ENCODE measurements at places on chromosomes 1 and 21.

- DNase-seq: no peak
Measured at GRCh38 chr1:218259800-218260199, 25.3 kb upstream of the RRP15 start.

- no peak for DNase-seq
Measured at GRCh38 chr1:26690157-26690556, 5.7 kb upstream of the ARID1A start.

GRCh38 chr1:201515895-201516294, 9.0 kb upstream of the CSRP1 start:
- no peak for DNase-seq

DNA sequence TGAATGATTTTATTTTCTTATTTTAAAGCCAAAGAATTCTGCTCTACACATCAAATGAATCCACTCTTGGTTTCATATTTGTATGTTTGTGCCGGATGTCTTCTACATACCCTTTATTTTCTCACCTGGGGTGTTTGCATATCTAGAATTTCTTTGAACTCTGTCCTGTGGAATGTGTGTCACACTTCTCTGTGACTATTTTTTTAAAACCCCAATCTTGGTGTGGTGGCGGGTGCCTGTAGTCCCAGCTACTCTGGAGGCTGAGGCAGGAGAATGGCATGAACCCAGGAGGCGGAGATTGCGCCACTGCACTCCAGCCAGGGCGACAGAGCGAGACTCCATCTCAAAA, 35.4 kb downstream of the CENPF start:
- DNase-seq: no peak

DNA sequence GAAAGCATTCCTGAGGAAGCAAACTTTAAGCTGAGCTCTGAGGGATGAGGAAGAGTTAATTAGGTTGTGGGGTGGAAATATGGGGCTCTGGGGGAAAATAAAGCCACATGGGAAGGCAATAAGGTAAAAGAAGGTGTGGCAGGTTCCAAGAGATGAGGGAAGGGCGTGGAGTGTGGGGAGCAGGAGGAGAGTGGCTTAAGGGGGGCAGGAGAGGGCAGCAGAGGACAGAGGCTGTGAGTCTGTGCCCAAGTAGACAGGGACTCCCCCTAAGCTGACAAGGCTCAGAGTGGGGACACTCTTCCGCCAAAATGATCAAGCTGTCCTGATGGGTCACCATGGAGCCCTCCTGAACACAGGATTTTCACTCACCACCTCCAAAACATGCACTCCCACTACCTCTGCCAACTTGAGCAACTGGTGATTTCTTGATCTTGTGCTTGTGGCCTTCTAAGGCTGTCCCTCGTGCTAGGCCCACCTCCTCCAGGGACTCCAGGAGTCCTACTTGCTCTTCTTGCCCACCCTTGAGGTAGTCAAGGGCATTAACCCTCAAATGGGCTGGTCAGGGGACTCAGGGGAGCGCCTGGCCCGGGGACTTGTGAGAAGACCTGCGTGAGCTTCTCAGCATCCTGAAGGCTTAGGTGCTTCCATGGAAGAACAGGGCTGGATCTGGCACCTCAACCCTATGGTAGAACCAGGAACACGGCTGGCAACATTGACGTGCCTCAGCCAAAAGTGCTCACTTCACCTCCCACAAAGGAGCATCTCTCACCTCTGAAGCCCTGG, 23.4 kb downstream of the DMAP1 start:
- no peak for DNase-seq

DNA sequence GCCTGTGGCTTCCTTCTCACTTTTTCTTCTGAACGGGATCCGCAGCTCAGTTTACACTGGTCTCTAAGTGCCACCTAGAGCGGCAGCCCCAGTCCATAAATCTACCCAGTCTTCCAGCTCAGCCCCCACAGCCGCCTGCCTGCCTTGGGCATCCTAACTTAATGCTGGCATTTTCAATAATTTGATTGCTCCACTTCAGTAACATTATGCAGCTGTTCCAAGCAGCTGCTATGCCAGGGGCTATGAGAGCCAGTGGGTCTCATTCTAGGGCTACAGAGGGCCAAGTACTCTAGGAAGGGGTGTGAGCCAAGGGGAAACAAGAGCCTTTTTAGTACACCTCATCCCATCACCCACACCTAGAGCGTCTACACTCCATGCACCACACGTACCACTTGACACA, 48.4 kb upstream of the COA6 start:
- no peak for DNase-seq

GRCh38 chr1:67393240-67393639, 37.0 kb downstream of the SERBP1 start:
- DNase-seq: no peak

- DNase-seq: no peak
Measured at GRCh38 chr1:57270927-57271698, 152.7 kb downstream of the DAB1 start.

DNA sequence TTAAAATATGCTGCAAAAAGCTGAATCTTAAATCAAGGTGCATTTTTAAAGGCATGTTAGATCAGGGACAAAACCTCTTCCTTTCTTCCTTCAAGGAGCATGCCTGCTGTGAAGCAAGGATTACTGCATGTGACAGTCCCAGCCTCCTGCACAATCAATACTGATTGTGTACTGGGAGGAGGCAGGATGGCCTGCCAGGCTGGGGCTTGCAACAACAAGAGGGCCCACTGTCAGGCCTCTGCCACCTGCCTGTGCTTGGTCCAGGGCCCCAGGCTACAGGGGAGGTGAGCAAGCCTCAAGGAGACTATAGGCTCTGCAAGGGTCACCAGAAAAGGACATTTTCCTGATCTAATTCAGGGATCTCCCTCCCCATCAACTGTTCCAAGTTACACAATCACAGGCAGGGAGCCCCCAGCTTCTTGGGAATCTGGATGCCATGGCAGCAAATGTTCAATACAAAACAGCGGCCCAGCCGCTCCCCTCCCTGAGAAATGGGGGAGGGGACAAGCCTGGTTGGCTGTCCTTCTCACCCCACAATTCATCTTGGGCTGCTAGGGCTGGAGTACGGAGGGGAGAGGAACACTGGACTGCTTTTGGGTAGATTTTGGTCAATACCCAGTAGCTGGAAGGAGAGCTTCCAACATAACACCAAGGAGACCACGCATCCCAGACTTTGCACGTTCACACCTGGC, 76.7 kb downstream of the SSBP3 start:
- DNase-seq: no peak

GRCh38 chr1:42340093-42340492, 5.1 kb upstream of the FOXJ3 start:
- no peak for DNase-seq

- no peak for DNase-seq
Measured at GRCh38 chr1:112431038-112431437, 35.0 kb downstream of the CTTNBP2NL start.

DNA sequence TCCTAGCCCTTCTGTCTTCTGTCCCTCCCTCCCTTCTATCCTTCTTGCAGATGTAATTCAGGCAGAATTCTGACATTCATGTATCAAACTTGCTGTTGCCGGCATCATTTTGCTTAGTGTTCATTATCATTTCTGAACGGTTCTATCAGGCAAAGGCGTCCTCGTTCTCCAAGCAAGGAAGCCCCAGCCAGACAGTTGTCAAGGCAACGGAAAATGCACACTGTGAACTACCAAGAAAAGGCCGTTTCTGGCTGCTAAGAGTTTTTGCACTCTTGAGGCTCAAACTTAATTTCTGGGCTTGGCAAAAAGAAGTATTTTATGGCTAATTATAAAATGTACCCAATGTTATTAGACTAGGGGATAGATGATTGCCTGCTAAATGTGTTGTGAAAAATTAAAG, 164.7 kb upstream of the KCNJ15 start:
- no peak for DNase-seq

DNA sequence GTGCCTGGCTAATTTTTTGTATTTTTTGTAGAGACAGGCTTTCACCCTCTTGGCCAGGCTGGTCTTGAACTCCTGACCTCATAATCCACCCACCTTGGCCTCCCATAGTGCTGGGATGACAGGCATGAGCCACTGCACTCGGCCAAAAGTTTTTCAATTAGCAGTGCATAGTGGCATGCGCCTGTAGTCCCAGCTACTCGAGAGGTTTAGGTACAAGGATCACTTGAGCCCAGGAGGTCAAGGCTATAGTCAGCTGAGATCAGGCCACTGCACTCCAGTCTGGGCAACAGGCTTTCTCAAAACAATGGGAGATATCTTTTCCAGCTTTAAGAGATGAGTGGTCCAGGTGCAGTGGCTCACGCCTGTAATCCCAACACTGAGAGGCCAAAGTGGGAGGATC, 30.8 kb downstream of the DAP3 start:
- DNase-seq: no peak

GRCh38 chr1:157181258-157181657, 43.1 kb upstream of the ETV3 start:
- DNase-seq: no peak

DNA sequence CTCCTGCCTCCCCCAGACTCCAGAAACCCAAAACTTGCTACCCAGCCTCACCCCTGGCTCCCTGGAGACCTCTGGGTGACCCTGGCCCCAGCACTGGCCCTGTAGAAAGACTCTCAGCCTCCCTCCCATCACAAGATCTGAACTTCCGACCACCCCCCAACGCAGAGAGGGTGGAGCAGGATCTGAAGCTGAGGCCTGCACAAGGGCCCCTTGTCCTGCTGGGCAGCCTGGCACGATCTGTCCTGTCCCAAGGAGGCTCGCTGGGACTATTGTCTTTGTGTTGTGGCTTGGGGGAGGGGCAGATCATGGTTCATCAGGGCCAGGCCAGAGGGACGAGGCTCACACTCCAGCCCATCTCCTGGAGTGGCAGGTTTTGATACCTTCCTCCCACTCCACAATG, 20.0 kb downstream of the PHLDA3 start:
- no peak for DNase-seq

- no peak for DNase-seq
Measured at GRCh38 chr1:24266398-24266941, 52.7 kb upstream of the GRHL3 start.

- no peak for DNase-seq
Measured at GRCh38 chr1:94883691-94884090, 43.2 kb downstream of the CNN3 start.

DNA sequence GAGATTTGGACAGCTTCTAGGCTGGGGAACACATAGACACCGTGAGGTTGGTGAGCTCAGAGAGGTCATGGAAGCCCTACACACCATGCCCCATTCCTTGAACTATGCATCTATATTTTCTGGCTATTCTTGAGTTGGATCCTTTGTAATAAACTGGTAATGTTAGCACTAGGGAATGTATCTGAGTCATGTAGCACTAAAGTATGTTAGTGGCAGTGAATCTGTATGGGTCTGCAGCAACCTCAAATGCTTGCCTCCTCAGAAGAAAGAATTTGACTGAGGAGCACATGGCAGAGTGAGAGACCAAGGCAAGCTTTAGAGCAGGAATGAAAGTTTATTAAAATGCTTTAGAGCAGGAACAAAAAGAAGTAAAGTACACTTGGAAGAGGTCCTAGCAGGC, 43.7 kb upstream of the LRRC7 start:
- DNase-seq: no peak

DNA sequence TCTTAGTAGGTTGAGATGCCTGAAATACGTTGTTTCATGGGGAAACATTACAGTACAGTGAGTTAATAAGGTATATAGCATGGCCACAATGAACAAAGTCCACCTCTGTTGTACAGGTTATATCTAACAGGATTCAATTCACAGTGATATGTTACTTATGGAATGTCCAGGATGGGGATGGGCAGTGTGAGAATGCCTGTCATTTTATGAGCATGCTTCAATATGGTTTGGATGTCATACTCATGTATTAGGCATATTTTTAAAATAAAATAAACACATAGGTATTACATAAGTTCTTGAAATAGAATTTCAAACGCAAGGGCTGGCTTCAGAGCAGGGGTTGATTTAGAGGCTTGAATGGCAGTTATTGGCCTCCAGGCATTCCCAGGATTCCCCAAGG, 6.1 kb upstream of the PHLDA3 start:
- no peak for DNase-seq

- no peak for DNase-seq
Measured at GRCh38 chr21:15283789-15284188, 219.0 kb upstream of the NRIP1 start.

DNA sequence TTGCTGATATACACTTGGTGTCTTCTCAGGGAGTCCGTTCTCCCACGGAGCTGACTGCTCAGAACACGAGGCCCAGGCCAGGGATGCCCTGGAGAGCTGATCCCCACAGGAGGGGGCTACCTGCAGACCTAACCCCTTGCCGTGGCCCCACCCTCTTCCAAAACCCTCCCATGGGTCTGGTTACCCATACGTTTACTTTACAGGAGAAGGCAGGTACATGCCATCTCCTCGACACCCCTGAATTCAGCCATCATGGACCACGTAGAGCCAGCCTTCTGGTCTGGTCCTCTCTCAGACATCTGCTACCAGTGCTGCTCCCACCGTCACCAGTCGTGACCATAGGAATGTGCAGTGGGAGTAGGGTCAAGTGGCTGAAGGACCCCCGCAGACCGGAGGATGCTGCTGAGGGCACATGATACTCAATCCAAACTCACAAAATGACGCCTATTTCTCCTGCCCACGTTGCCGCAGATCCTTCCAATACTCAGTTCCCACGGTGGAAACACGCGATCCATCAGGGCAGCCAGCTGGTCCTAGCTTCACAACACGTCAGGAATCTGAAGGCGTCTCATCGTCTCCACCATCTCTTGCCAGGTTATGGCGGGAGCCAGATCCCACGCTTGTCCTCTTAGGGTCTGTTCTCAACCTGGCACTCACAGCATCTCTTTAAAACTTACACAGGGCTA, 26.7 kb downstream of the PGBD5 start:
- no peak for DNase-seq

- DNase-seq: no peak
Measured at GRCh38 chr1:15785683-15786082, 21.8 kb downstream of the UQCRHL start.

DNA sequence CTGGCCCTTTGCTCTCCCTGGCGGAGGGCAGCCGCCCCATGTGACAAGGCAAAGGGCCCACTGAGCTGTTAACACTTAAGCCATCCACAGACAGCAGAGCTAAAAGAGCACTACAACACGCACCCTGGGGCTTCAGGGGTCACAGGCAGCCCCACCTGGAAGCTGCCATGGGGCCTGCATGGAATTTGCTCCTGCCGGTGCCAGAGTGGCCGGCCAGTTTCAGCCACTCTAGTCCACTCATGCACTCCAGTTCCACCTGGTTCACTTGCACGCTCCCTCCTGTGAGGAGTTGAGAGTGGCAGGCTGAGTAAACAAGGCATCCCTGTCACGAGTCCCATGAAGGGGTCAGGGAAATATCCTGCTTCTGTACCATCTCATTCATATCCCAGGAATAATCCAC, 55.3 kb downstream of the RIMS3 start:
- no peak for DNase-seq

DNA sequence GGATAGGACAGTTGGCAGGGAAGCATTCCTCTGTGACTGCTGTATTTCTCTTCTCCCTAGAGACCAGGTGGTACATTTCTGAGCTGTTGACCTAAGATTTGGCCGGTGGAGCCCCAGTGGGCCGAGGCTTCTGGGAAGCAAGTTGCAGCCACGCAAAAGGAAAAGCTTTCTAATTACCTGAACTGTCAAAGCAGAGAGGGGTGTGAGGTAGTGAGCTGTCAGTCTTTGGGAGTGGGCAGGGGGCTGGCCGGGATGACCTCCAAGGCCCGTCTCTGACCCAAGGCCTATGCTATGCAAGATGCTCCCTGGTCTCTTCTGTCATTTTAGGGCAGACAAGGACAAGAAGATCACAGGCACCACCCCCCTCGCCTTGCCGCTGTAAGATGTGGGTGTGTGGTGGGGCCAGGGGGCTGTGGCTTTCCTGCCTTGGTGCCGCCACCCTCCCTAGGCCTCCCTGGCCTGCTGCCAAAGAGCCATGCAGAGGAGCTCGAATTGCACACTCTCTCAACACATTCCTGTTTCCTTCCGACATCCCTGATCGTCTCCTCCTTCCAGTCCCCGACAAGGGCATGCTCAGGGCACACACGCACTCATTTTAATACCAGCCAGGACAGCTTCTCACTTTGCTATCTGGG, 7.7 kb downstream of the PADI1 start:
- peak; percentile 62 for DNase-seq

Data from stimulated activated CD4-positive, alpha-beta T cell treated with anti-CD3 and anti-CD28 coated beads, TNF-alpha, amount 100 ng/mL, for 24 hours (primary cell).